T-helper 22 cell (primary cell): ENCODE measurements at places on chromosomes 11 and 22.
A peak's percentile ranks its signal among the peaks of the same experiment; 100 is the strongest.

GRCh38 chr22:37985751-37986281, 1.5 kb upstream of the SOX10 start:
- DNase-seq = no peak

DNA sequence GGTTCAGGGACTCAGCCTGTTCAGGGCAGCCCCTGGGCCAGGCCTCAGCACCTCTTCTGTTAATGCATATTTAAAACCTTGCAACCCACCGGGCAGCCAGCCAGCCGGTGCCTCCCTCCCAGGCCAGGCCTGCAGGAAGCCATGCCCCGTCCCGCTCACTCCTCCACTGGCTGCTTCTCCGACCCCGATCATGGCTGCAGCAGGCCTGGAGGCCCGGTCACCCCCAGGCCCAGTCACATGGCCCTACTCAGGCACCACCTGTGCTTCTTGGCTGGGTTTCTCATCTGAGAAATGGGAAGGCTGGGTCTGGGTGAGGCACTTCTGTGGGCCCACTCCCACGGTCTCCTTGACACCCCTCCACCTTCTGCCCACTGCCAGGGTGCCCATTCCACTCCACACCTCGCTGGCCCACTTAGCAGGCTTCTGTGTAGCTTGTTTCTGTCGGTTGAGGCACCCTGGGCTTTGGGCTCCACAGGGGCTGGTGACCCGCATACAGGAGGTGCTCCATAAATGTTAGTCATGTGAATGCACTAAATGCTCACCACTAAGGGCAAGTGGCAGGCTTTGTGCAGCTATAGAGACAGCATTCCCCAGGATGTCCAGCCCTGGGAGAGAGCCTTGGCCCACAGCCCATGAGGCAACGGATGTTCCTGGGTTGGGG, 11.4 kb downstream of the RTN4R start:
- no peak for DNase-seq

GRCh38 chr11:50071584-50072225, 39.0 kb downstream of the OR4C45 start:
- no peak for DNase-seq

- peak; percentile 70 for DNase-seq
Observed at GRCh38 chr22:38272373-38273134, at the start of gene TMEM184B. TSS of gene TMEM184B (minus strand) at chr22:38273010. CDS start at chr22:38247961, 25,049 bp downstream.

- no peak for DNase-seq
Observed at GRCh38 chr22:21802056-21802455, 65.4 kb downstream of the MAPK1 start.

DNA sequence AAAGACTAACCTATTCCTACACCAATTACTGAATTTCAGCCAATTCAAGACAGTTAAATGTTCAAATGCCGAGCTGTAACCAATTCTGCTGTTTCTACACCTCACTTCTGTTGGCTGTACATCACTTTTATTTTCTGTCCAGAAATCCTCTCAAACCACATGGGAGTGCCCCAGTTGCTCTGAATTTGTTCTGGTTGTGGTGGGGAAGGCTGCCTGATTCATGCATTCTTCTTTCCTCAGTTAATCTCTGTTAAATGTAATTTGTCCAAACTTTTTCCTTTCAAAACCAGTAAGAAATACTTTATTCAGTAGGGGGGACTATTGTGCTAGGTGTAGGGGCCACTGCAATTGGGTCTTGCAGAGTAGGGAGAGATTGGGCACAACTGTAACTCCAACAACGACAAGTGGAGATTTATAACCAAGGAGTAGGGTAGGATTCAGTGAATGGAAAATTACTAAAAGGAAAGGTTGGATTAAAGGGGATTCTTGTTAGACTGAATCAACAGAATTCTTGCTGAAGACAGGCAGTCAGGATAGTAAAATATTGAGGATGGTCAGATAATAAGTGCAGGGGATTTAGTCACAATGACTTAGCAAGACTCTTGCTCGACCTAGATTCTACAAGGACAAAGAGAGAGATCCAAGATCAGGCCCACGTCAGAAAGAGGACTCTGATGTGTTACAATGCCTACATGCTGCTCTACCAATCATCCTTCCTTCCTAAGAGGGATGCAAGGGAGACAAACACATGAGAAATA, 593.5 kb upstream of the FAT3 start:
- no peak for DNase-seq

DNA sequence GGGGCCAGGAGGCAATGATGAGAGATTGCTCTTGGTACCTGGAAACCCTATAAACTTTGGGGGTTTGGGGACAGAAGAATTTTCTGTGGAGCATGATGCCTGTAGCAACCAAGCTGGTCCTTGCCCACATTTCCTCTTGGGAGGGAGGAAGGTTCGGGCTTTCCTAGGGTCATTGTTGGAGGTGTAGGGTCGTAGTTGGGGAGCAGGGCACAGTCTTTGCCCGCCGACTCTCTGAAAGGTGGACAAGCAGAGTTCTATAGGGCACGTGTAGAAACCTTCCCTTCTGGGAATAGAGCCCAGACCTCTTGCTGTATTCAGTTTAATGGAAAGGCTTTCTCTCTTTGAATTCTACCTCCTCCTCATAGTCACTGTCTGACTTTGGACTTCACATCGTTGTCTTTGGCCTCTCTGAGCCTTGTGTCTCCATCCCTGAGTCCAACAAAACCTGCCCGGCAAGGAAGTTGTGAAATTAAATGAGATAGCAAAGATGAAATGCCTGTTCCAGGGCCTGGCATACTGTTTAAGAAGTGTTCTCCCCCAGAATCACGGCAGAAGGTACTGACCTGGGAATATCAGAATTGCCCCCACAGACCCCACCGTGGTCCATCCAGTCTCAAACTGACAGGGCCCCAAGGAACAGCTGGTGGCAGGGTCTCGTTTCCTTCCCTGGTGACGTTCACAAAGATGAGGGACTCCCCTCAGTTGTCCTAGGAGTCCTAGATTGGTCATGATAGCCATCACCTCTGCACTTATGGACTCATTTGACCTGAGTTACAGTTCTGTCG, 1.6 kb downstream of the PRDM11 start:
- no peak for DNase-seq

GRCh38 chr11:9855579-9856287, 191.9 kb downstream of the SWAP70 start:
- DNase-seq = no peak

- DNase-seq = no peak
Observed at GRCh38 chr11:39712581-39712980, 1746.9 kb downstream of the LRRC4C start.

DNA sequence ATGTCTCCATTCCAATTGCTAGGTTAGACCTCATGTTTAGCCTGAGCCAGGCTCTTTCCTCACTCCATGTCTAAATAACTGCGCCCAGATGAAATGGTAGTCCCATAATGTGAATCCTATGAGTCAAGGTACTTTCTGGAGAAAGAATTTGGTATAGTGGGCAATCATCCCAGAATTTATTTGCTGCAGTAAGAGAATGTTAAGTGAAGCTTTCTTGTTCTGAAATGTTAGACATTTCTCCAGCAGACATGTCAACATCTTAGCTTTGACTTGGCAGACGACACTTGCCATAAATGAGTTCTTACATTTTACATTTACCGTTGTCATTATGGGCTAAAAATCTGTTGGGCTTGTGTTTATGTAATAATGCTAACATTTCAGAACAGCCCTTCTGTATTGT, 165.2 kb downstream of the PGR start:
- no peak for DNase-seq

- DNase-seq = no peak
Observed at GRCh38 chr11:42824067-42824466, 487.7 kb upstream of the API5 start.

DNA sequence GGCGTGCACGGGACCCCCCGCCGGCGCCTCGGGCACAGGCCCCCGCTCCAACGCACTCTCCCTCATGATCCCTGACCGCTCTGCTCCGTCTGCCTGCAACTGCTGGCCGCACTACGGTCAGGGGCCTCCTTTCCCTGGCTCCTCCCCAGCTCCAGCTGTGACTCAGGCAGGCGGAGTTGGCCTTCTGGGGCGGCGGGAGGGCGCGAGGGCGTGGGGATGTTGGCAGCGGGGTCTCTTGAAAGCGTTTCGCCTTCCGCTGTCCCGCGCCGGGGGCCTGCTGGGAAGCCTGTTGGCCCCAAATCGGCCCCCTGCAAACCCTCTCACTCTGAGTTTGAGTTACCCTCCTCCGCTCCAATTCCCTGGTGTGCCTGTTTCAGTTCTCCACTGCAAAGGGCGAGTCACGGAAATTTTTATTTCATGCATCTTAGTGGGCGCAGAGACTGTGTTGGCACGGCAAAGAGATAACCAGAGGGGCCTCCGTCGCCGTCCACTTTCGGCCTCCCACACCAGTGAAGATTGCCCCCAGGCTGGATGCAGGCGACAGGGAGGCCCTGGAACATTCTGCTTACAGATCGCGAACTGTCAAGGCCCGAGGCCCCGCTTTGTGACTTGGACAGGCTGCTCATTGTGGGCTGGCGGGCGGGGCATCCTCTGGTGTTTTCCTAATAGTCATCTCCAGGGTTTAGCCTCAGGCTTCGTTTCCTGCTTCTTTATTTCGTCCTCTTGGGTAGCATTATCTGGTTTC, at the start of gene CAVIN3:
TSS of gene CAVIN3 (minus strand) at position 91 of the 745 bp plus-strand sequence. CDS start at position 66, 25 bp downstream.
- DNase-seq = no peak

- DNase-seq = no peak
Observed at GRCh38 chr11:41989823-41990380, 530.5 kb upstream of the LRRC4C start.

GRCh38 chr11:129273944-129274711, 82.0 kb upstream of the ARHGAP32 start:
- DNase-seq = no peak

- no peak for DNase-seq
Observed at GRCh38 chr22:39634530-39635405, 64.2 kb downstream of the CACNA1I start.

DNA sequence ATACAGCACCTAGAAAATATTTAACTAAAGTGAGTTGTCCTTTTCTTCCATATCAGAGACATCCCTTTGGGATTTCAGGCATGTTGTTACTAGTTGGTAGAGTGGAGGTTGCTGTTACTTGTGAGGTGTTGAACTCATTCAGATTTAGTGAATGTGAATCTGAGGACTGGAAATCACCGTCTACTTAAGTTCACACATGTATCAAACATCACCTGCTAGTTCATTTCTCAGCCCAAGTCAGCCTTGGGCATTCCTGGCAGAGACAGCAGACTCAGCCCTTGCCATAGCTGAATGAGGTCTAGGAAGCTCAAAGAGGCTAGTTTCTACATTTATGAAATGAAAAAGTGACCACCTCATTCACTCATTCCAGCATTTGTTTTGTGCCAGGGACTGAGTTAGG, 9.7 kb downstream of the KDELR3 start:
- DNase-seq = no peak

GRCh38 chr11:30595934-30596333, 9.8 kb upstream of the MPPED2 start:
- DNase-seq = no peak

DNA sequence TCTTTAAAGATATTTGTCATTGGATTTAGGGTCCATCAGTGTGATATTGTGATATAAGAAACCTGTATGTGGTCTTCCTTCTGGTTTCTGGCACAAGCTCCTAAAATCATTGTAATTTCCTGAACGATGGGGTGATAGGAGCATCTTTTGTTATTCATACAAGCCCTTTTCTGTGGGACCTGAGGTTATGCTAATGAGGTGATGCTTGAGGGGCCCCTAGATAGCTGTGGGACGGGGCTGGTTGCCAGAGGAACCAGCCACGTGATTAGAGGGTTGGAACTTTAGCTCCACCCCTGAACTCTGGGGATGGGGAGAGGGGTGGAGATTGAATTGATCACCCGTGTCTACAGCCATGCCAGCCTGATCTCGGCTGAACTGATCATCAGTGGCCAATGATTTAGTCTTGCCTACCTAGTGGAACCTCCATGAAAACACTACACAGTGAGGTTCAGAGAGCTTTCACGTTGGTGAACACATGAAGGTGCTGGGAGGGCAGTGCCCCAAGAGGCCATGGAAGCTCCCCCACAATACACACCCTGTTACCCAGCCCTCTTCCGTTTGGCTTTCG, 62.8 kb downstream of the BCR start:
- peak; percentile 67 for DNase-seq

DNA sequence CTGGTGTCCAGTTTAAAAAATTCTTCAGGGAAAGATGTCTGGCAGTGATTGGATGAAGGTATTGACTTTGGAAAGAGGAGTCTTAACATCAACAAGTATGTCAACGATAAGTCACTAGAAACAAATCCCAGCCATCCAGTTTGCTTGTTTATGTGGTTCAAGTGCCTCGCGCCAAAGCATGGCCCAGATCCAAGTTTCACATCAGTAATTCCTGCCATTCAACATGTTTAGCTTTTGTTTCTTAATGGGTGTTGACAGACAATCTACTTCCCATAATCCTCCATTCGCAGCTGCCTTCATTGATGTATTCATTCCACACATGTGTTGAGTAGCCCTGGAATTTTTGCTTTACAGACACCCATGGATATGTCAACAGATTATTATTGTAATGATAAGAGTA, 77.8 kb downstream of the UBASH3B start:
- DNase-seq = no peak

GRCh38 chr11:76665172-76665571, 5.4 kb downstream of the LRRC32 start:
- no peak for DNase-seq

DNA sequence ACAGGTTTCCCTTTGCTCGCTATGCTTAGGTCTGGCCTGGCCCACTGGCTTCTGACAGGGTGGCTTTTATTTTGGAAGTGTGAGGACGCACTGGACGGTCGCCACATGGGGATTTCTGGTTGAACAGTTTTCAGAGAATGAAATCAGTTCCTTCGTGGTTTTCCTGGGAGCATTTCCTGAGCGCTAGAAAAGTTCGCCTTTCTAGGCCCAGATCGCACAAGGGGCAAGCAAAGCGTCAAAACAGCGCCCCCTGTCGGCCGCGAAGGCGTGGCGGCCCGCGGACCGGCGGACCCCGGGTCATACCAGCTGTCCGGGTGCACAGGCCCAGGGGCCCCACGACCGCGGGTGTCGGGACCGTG, 12.7 kb upstream of the CYP2R1 start:
- peak; percentile 51 for DNase-seq

GRCh38 chr11:122981388-122982264, at the start of gene BSX:
TSS of gene BSX (minus strand) at chr11:122981834. CDS start at chr11:122981671, 163 bp downstream.
- no peak for DNase-seq

GRCh38 chr11:80846979-80847378, 1406.1 kb upstream of the TENM4 start:
- no peak for DNase-seq

DNA sequence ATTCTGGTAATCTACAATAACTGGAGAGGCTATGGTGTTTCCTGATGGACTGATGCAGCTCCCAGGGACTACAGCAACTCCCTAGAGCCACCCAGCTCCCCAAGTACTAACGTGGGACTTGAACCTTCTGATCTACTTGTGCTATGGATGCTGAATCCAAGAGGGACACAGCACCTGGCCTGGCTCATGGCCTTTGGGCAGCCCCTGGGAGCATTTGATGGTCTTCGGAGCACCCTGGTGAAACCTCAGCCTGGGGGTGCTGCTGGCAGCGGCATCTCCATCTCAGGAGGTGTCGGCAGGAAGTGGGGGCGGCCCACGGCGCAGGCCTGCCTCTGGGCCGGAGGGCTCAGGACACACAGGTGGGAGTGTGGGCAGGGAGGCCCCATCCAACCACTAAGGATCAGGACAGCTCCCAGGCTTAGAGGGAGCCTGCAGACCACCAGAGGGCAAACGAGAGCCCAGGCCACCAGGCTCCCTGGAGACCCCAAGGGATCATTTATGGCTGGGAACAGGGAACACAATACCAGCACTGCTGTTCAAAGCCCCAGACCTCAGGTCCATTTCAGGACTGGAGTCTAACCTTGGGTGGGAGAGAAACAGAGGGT, 8.7 kb downstream of the EHD1 start:
- no peak for DNase-seq
